ENCODE measurements at places on chromosomes 7 and 10.

- no peak for DNase-seq
Measured at GRCh38 chr10:64007157-64007556, 486.0 kb downstream of the REEP3 start.

- DNase-seq, result no peak
Measured at GRCh38 chr7:103919272-103919868, 70.1 kb downstream of the RELN start.

DNA sequence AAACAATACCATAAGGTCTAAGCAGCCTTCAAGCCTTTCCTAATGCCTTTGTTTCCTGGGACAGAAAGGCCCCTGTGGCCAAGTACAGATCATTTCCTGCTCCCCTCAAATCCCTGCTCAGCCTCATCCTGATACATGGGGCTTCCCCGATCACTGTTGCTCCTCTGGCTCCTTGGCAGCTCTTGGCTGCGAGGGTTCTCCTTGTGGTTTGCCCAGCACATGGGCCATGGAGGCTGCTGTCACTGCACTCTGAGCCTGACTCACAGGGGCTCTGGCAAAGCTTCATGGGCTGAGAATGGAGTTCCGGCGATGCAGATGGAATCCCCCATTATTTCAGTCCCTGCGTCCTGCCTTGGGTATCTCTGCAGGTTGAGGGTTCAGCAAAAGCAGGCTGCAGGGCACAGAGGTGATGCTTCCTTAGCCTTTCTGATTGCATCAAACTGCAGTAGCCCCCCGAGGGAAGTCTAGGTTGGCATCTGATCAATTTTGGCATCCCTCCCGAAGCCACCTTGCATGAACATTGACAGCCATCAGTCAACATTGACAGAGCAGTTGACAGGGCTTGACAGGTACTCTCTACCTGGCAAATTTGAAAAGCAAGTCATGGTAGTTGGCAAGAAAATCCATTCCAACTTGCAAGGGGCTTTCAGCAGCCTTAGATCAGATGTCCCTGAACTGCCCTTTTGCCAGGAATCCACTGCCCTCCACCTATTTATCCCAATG is 168.6 kb downstream of the GFRA1 start:
- no peak for DNase-seq

DNA sequence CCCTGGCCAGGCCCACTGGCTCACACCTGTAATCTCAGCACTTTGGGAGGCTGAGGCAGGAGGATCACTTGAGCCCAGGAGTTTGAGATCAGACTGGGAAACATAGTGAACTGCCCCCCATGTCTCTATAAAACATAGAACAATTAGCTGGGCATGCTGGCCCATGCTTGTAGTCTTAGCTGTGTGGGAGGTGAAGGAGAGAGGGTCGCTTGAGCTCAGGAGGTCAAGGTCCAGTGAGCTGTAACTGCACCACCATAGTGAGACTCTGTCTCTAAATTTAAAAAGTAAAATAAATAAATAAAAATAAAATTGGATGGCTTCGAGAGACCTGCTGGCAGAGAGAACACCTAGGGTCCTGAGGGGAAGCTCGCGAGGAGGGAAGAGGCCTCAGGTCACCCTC is 69.9 kb upstream of the PARD3 start:
- DNase-seq, result no peak

DNA sequence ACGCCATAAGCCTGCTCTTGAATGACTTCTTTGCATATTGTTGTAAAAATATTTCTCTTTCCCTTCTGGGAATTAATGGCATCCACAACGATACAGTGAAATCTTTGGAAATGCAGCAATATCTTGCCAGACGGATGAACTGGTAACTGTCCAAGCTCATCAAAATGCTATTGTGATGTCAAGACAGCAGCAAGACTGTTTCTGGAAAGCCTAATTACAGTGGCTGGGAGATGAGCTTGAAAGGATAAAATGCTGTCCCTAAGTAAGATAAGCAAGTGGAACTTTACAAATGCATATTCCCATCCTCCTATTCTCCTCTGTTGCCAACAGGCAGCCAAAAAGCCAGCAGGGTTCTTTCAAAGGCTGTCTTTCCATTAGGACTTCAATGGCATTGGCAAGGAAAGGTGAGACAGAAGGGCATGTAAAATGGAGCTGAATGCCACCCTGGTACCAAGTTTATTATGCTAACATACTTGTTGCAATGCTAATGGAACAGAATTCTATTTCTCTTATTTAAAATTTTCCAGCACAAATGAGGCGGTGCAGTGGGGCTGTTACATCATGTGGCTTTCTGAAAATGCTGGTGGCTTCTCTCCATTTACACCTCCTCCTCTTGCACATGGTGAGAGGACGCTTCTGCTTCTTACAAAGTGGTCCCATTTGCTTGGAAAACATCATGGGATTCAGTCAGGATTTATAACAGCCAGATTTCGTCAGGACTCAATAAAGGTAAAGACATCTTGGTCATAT is 178.3 kb upstream of the PTER start:
- no peak for DNase-seq

- DNase-seq, result no peak
Measured at GRCh38 chr7:7185371-7185989, 3.1 kb downstream of the C1GALT1 start.

DNA sequence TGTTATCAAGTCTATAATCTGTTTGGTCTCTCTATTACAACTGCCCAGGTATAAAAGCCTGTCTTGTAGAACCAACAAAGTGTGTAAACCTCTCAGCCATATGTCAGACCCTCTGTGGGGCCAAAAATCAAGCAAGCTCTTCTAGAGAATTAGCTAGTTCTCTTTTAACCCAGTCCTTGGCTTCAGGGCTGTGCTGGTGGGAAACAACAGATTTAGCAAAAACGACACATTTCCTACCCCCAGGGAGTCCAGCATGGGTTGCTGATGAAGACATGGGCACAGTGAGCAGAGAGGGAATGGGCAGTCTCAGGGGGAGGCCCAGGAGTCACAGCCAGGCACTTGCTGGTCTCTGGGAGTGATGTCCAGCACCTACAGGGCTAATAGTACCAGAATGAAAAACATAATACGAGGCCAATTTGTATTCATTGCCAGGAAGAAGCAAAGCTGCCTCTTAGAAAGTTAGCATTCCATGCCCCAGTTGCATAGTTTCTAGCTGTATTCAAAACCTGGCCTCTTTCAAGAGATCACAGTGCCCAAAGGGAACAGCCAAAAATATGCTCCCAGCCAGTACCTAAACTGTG is 80.1 kb downstream of the FRMD4A start:
- DNase-seq, result no peak

- no peak for DNase-seq
Measured at GRCh38 chr7:150388709-150389531, 9.8 kb downstream of the ZNF775 start.

- no peak for DNase-seq
Measured at GRCh38 chr10:82934429-82934828, 1059.4 kb downstream of the NRG3 start.

- peak; percentile 18 for DNase-seq
Measured at GRCh38 chr10:112951359-112952281, 1.6 kb downstream of the TCF7L2 start.

DNA sequence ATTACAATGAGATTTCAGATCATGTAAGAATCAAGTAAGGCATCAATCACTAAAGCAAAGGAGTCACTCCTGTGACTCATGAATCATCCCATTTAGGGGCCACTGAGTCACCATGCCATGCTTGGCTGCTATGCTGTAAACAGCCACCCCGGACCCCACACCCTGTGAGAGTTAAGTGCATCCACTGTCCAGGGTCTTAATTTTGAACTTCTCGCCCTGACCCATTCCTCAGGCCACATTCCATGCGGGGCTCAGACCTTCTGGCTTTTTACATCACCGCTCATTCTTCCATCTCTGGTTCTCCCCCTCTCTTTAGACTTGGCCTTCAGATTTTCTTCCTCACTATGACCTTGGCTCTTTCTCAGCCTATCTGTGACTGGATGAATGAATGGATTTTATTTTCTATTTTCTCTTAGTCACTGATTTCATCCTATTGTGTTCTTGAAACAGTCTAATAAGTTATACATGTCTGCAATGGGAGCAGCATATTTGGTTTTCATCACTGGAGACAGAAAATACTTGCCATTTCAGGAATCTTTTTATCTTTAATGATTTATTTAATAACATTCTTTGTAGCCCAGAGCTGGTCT is 239.6 kb downstream of the SKIDA1 start:
- DNase-seq, result no peak

- no peak for DNase-seq
Measured at GRCh38 chr10:79018521-79019011, 50.2 kb upstream of the ZMIZ1 start.

DNA sequence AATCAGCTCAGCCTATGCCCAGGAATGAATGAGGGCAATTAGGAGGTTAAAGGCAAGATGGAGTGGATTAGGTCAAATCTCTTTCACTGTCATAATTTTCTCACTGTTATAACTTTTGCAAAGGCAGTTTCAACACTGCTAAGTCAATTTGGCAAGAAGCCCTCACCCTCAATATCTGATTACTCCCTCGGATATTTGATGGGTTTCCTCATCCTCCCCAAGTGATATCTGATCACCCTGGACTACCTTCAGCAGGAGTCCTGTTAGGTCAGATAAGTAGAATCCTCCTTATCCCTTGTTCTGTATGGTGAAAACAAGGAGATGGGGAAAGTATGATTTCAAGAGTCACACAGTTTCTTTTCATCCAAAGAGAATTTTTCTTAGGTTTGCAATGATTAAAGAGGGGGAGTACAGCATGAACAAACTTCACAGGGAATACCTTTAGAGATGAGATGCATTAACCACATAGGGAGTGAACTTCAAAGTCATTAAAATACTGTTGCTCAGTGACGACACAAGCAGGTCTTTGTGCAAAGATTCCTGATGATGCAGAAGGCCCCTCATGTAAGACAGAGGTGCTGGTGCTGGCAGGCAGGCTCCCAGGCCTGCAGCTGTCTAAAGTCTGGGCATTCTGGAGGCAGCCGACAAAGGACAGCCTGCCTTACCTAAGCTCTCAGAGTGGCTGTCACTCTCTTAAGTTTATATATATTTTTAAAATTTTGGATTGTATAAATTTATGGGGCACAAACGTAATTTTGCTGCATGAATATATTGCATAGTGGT is 75.4 kb upstream of the POM121L12 start:
- no peak for DNase-seq

- DNase-seq, result no peak
Measured at GRCh38 chr7:130152493-130153210, 52.6 kb downstream of the TMEM209 start.

DNA sequence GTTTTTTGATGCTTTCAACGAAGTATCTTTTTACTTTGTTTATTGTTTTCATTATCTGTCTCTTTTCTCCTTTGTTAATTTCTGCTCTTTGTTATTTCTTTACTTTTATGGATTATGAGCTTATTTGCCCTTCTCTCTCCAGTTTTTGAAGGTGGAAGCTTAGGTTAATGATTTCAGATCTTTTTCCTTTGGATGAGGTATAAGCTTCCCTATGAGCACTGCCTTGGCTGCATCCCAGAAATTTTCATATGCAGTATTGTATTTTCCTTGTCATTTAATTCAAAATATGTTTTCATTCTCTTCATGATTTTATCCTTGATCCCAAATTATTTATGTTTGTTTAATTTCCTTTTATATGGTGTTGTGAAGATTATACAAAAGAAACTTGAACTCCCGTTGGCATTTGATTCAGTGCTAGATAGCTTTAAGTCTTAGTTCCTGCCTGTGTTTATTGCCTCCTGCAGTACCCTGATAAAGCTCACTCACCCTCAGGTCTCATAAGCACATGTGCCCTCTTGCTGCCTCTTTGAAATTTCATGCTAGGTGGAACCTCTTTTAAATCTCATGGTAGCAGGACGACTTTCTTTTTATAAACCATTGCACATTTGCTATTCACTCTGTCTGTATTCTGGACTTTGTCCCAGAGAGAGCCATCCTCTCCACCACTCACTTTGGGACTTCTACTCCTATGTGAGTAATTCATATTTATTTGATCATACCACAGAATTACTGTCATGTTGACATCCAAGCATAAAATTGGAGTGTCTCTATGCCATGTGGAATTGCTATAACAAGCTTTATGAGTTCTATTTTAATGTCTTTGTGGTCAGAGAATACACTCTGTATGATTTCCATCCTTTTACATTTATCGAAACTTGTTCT is 23.0 kb upstream of the CEP41 start:
- DNase-seq, result no peak

- no peak for DNase-seq
Measured at GRCh38 chr7:24877790-24878311, 102.1 kb downstream of the OSBPL3 start.

DNA sequence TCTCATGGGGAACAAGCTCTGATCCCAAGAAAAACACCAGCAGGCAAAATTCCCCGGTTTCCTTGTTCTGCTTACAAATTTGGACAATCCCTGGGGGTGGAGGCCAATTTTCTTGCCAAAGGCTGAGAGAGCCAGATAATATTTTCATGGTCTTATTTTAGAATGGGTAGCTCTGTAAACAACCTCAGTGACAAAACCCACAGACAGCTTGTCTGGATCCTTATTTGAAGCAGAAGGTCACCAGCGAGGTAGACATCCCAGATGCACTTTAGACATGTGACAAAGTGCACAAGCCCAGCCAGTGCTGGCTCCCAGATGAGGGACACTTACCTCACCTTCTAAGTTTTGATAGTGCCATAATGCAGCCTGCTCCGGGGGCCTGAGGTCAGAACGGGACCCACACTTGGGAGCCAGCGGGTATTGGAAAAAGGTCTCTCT is 102.6 kb upstream of the DDC start:
- DNase-seq, result no peak

- DNase-seq, result no peak
Measured at GRCh38 chr10:89427629-89428028, 13.3 kb downstream of the IFIT5 start.

DNA sequence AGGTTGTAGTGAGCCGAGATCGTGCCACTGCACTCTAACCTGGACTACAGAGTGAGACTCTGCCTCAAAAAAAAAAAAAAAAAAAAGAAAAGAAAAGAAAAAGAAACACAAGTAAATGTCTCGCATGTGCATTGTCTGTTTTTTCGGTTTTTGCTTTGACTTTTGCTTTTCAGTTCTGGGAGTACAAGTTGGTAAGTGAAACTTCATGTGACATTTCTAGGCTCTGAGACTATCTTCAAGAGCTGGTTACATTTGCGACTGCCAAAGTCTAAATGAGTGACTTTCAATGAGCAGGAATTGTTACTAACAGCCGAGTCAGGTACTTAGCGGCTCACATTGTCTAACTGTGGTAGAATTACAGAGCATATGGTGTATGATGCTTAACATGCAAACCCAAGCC is 107.0 kb upstream of the CELF2 start:
- no peak for DNase-seq

- DNase-seq, result no peak
Measured at GRCh38 chr7:129605960-129606614, 5.4 kb upstream of the NRF1 start.

DNA sequence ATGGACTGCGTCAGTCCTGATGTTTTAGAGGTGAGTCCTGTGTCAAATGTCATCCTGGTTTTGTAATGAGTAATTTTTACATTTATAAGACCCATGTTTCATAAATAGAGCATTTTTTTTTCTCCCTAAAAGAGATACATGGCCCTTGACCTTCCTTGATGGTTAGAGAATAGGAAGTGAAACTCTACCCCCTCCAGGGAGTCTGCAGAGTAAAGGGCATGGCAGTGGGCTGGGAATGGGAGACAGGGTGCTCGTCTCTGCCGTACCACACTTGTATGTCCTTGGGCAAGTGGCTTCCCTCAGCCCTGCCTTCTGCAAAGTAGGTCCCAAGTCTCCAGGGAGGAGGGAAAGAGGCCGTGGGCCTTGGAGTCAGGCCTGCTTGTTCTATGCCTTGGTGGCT is 63.9 kb downstream of the WDFY4 start:
- no peak for DNase-seq

All from activated CD8-positive, alpha-beta memory T cell treated with anti-CD3 and anti-CD28 coated beads for 48 hours (primary cell).